ENCODE measurements at places on chromosomes 6 and 20.

DNA sequence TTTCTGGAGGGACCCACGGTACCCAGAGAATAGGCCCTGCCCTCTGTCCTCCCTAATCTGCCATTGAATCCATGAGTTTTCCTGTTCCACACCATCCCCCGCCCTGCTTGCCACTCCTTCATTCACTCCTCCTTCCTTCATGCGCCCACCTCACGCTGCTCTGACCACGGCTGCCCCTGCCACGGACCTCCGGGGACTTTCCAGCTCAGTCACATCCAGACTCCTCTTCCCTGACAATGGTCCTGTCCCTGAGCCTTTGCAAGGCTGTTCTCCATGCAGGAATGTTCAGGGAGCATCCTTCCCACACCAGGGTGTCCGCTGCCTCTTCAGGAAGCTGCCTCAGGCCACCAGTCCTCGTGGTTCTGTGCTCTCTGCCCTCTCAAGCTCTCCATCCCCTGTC, 25.9 kb downstream of the GLP1R start:
- DNase-seq = no peak

GRCh38 chr6:11094411-11094851, 797 bp downstream of the SMIM13 start:
- DNase-seq = no peak

DNA sequence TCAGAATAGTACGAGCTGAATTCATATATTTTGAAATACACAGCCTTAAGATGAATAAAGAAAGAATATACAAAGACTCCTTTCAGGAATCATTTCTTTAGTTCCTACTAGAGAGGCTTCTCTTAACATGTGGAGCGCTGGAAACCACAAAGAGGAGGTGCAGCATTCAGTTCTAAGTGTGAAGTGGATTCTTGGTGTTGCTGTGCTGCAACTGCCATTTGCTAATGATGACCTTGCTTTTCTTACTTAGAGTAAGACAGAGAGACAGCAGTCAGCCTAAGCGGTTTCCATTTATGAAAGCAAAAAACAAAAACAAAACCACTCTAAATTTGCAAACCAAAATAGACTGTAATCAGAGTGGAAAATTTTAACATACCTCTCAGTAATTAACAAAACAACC, 629.0 kb downstream of the EPHA7 start:
- DNase-seq = no peak

- DNase-seq = no peak
Measured at GRCh38 chr6:81865712-81866111, 113.2 kb upstream of the TENT5A start.
